Activated CD8-positive, alpha-beta T cell treated with anti-CD3 and anti-CD28 coated beads for 36 hours (primary cell): ENCODE measurements at places on chromosomes 7 and 10.

- DNase-seq, result no peak
Measured at GRCh38 chr10:124864421-124865193, 63.0 kb downstream of the ABRAXAS2 start.

- peak; percentile 36 for DNase-seq
Measured at GRCh38 chr7:149310113-149310836, 48.3 kb downstream of the ZNF783 start.

- DNase-seq, result peak; percentile 38
Measured at GRCh38 chr10:26527018-26527417, 88.9 kb downstream of the APBB1IP start.

GRCh38 chr7:80380957-80381356 lies 130.9 kb downstream of the GNAT3 start:
- DNase-seq, result no peak

- DNase-seq, result no peak
Measured at GRCh38 chr7:138196971-138197896, 121.0 kb downstream of the AKR1D1 start.

DNA sequence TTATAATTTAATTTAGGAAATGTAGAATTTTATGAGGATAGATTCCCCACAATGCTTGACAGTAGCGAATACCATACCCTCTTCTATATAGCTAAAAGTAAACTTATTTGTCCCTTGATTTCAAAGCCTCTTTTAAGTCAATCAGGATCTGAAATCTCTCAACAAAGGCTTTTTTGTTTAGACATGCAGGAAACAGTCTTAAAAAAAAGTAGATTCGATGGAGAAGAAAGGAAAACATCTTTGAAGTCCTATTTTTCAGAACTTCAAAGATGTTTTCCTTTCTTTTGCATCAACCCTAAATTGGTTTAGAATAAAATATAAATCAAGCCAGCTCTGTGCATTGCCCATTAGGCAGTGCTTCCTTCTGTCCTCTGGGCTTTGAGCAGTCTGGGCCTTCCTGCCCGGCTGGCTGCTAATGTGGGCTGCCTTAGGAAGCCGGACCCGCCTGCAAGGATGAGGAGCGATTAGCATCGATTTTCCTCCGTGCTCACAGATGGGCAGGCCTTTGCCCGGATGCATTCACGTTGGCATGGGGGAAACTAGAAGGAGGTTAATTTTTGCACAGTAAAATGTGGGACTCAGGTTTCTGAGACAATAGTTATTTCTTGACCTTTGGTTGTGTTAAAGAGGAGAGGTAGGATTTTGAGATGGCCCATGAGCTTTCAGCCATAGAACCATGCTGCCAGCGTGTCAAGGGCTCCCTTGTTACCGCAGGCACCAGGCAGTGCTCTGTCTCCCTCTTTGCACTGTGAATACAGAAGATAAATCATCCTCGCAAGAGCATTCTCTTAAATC lies 15.5 kb downstream of the MSRB2 start:
- DNase-seq, result no peak

DNA sequence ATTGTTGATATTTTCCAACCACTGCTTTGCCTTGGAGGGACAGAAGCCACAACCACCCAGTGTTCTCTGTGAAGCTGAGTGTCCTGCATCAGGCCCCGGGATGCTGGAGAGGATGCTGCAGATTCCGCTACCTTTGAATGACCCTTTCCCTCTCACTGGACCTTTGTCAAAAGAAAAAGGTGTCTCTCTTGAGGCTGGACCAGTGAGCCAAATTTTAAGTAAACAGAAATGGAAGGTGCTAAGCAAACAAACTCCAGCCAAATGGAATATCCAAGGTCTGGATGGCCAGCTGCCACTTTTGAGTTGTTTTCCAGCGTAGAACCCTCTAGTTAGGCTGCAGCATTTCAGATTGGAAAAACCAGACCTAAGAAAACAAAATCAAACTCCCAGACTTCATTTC lies 145.5 kb downstream of the TRIL start:
- no peak for DNase-seq

GRCh38 chr7:144488977-144489376 lies 85.5 kb upstream of the NOBOX start:
- no peak for DNase-seq

DNA sequence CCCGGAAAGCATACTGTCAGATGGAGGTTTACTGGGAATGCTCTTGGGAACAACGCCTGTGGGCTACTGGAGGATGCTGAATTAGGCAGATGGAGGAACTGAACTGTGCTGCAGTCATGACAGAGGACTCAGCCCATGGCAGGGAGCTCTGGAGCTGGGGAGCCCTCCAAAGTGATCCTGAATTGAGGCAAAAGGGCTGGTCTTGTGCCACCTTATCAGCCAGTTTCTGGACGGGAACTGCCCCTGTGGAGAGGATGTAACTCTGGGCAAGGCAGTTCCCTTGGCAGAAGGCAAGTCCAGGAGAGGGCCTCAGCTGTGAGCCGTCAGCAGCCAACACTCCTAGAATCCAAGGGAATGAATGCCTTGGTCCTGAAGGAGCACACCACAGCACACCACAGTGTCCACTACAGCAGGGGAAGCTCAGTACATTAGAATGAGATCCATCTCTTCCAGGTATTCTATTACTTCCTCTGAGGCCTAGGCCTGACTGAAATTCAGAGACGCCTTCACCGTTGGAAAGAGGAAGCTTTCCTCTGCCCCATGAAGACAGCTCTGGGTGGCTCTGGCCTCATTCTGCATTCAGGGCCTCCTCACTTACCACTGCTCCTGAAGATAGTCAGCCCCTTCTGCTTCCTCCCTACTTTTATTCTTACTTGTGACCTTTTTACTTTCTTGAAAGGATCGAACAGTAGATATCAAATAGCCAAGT lies 139.6 kb upstream of the GPR26 start:
- no peak for DNase-seq

GRCh38 chr7:30057741-30058140 lies 29.5 kb downstream of the PLEKHA8 start:
- DNase-seq, result no peak

- DNase-seq, result peak; percentile 35
Measured at GRCh38 chr7:131606346-131607290, 50.2 kb upstream of the PODXL start.

GRCh38 chr10:61887772-61888171 lies 13.7 kb upstream of the ARID5B start:
- DNase-seq, result no peak

GRCh38 chr7:2923886-2924574 lies 79.9 kb upstream of the GNA12 start:
- no peak for DNase-seq

DNA sequence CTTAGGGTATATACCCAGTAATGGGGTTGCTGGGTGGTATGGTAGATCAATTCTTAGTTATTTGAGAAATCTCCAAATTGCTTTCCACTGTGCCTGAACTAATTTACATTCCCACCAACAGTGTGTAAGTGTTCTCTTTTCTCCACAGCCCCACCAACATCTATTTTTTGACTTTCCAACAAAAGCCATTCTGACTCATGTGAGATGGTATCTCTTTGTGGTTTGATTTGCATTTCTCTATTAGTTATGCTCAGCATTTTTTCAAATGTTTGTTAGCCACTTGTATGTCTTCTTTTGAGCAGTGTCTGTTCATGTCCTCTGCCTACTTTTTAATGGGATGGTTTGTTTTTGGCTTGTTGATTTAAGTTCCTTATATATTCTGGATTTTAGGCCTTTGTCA lies 66.4 kb downstream of the MGAM2 start:
- no peak for DNase-seq

- DNase-seq, result no peak
Measured at GRCh38 chr10:70730955-70731354, 54.2 kb downstream of the TBATA start.
